ENCODE measurements at places on chromosomes 3 and 15. TPM values are rescaled to one million over a fixed set of nuclear protein-coding genes. Genes with fewer than 3 reads are reported as not detected.

The SPTSSB gene
- 0.07 TPM for total RNA-seq

The THSD4 gene
- total RNA-seq, result 0.04 TPM

The FAM107A gene
- 0.07 TPM for total RNA-seq

The MUC13 gene
- total RNA-seq, result 0.09 TPM

The ADGRG7 gene
- not detected for total RNA-seq

The RAB6B gene
- 11.4 TPM for total RNA-seq

The DPPA2 gene
- not detected for total RNA-seq

The DZIP1L gene
- 0.65 TPM for total RNA-seq

The ECE2 gene
- not detected for total RNA-seq

Data from K562 (cell line).